ENCODE measurements at places on chromosomes 4 and X.

GRCh38 chrX:41822892-41823291 is 98.9 kb downstream of the GPR82 start:
- no peak for DNase-seq

DNA sequence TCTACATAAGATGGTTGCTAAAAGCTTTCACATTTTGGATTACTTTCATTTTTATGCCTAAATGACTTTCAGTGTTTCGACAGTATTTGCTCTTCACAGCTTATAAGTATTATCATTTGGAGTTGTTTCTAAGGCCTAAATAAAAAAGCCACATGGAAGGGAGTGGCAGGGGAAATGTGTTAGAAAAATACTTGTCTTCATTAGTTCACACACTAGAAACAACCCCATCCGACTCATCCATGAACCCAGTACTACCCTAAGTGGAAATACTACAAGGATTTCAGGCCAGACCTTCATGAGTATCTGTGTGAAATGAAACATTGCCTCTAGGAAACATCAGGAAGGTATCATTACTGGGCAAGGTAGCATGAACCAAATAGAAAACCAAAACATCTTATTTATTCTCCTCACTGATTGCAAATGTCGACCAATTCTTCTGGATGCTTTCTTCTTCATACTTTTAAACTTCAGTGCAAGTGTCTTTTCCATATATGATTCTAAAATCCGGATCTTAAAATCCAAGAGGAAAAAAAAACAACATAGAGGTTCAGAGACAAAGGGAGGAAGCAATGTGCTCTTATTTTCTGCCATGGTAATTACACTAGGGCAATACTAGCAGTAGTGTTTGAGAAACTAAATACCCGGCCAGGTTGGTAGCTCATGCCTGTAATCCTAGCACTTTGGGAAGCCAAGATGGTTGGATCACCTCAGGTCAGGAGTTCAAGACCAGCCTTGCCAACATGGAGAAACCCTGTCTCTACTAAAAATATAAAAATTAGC is 349.4 kb downstream of the ARHGAP24 start:
- DNase-seq: no peak

GRCh38 chrX:77527233-77528001 is 80.2 kb downstream of the FGF16 start:
- DNase-seq: no peak

DNA sequence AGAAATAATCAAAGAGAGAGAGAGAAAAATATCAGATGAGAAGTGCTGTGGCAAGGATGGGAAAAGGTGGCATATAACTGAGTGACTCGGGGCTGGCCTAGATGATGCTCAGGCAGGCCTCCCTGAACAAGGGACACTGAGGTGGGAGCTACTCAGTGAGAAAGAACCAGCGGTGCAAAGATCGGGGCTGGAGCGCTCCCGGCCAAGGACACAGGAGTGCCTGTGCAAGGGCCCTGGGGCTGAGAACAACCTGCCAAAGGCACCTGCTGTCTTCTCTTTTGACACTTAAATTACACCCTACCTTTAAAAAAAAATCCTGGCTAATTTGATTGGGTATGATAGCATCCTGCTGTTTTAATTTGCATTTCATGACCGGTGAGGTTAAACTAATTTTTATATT is 77.7 kb upstream of the C4orf50 start:
- DNase-seq: no peak

GRCh38 chrX:1507511-1508463 is 29.2 kb downstream of the P2RY8 start:
- no peak for DNase-seq

GRCh38 chr4:95603393-95603792 is 54.6 kb upstream of the UNC5C start:
- DNase-seq: no peak

- no peak for DNase-seq
Observed at GRCh38 chr4:157043131-157043530, 32.8 kb upstream of the GLRB start.

GRCh38 chr4:94160774-94161173 is 46.9 kb upstream of the SMARCAD1 start:
- DNase-seq: no peak

GRCh38 chrX:110669572-110669971 is 126.0 kb downstream of the CHRDL1 start:
- no peak for DNase-seq

- DNase-seq: no peak
Observed at GRCh38 chrX:136616987-136617685, 30.8 kb upstream of the CD40LG start.

- no peak for DNase-seq
Observed at GRCh38 chr4:157045507-157046127, 30.3 kb upstream of the GLRB start.

- DNase-seq: no peak
Observed at GRCh38 chrX:106791495-106791894, 11.0 kb upstream of the TBC1D8B start.

GRCh38 chr4:108185252-108185651 is 16.5 kb upstream of the LEF1 start:
- no peak for DNase-seq

All from stimulated activated CD4-positive, alpha-beta T cell treated with anti-CD3 and anti-CD28 coated beads, Interleukin-1b, Interleukin-23, amount 100 ng/mL, for 1 hour (primary cell).